A549 treated with Hydrocortisone at 1 μM for 4 hours (cell line): ENCODE measurements at places on chromosomes 13 and 19. TPM values are rescaled to one million over a fixed set of nuclear protein-coding genes. Genes with fewer than 3 reads are reported as not detected.

KIR3DL1 gene
- total RNA-seq: not detected in 5 replicates

DCT gene
- total RNA-seq: not detected in 5 replicates

SLC25A41 gene
- 0.08 to 0.13 TPM (median 0.12 TPM) in 3 of 5 replicates, not detected in the others for total RNA-seq

SPTBN4 gene
- 0.55 to 0.76 TPM (median 0.72 TPM) in 5 replicates for total RNA-seq

PRR36 gene
- 0.21 to 0.67 TPM (median 0.41 TPM) in 5 replicates for total RNA-seq

MEIOSIN gene
- 0.03 to 0.12 TPM (median 0.05 TPM) in 5 replicates for total RNA-seq

PTGIR gene
- total RNA-seq: 0.05 to 0.12 TPM (median 0.12 TPM) in 3 of 5 replicates, not detected in the others

ZNF575 gene
- 1.3 to 2.1 TPM (median 2.0 TPM) in 5 replicates for total RNA-seq

ZNF223 gene
- 2.3 to 5.1 TPM (median 2.9 TPM) in 5 replicates for total RNA-seq

SBK3 gene
- total RNA-seq: 1.5 to 2.4 TPM (median 1.7 TPM) in 5 replicates

KLK4 gene
- total RNA-seq: 0.12 TPM in 1 of 5 replicates, not detected in the others

ZNF772 gene
- total RNA-seq: 1.0 to 2.9 TPM (median 1.4 TPM) in 5 replicates

PTPRH gene
- 3.1 to 5.8 TPM (median 4.0 TPM) in 5 replicates for total RNA-seq

CGB5 gene
- 0.21 to 0.49 TPM (median 0.23 TPM) in 5 replicates for total RNA-seq

LYL1 gene
- 0.67 to 1.1 TPM (median 0.71 TPM) in 5 replicates for total RNA-seq

PEX11G gene
- 1.4 to 2.6 TPM (median 1.9 TPM) in 5 replicates for total RNA-seq

ELL gene
- 4.4 to 5.9 TPM (median 5.2 TPM) in 5 replicates for total RNA-seq
